ENCODE measurements at places on chromosomes 4 and X.

DNA sequence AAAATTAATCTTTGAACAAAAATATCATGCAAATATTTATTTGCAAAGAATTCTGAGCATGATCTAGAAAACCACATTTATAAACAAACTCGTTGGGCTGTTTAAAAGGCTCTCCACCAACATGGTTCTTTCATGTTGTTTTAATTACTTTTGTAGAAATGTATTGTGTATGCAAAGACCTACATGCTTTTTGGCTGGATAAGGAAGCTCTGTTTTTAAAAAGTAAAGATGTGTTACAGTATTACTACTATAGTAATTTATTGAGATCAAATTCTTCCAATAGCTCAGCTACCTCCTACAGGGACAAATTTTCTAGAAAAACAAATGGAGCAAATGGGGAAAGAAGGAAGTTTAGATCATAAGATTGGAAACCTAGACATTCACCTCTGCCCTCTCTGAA lies 177.5 kb upstream of the TTC29 start:
- DNase-seq, result no peak

DNA sequence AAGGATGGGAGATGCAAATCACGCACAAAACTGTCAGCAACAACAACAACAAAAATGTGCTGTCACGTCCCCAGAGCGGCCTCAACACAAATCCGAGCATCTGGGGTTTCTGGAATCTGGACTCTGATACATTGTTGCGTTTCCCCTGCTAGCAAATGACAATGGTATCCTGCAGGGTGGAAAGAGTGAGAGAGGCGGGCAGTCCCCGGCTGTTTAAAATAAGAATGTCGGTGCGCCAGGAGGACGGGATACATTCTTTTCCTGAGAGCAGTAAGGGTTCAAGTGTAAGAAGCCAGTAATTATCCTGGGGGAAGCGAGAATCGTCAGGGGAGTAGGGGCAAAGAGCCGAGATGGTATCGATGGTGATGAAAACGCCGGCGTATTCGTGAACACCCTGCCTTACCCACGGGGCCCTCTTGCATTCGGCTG lies 310.2 kb downstream of the ASMT start:
- no peak for DNase-seq

GRCh38 chr4:3107271-3107670 lies 32.8 kb downstream of the HTT start:
- DNase-seq, result no peak

GRCh38 chrX:150761819-150762216 lies 68.6 kb downstream of the MTMR1 start:
- DNase-seq, result no peak

DNA sequence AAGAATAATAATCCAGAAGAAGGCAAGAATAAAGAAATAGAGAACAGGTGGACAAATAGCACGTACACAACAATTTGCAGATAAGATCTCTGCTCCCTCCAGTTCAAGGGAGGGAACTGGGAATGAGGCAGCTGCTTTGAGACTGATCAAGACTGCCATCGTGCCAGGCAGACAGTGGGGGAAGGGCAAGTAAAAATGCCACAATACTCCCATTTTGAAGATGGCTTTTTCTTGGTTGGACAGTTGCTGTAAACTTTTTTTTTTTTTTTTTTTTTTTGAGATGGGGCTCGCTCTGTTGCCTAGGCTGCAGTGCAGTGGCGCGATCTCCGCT lies 17.2 kb downstream of the USP11 start:
- DNase-seq, result no peak

DNA sequence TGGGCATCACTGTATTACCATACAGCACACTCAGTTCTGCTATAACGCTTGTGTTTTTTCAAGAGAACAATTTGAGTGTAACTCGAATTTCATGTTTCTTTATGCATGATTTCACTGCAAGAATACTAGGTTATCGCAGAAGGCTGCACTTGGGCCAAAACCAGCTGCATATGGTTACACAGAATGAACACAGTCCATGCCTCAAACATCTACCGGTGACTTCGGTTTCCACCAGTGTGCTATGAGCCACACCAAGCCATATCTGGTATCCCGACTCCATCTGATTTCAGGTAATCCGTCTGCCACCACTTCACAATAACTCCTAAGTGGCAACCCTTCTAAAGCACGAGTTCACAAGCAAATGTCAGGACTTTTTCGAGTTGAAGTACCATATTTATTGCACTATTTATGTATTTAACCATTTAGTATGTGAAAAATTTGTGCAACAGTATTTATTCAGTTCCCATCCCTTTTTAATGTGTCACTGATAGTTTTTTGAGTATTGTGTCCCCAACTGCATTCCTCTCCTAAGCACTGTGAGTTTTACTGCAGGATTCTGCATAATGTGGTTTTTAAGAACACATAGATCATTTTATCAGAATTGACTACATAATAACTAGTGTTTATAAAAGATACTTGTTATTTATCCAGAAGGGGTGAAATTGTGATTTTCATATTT lies 111.8 kb downstream of the APBB2 start:
- no peak for DNase-seq

DNA sequence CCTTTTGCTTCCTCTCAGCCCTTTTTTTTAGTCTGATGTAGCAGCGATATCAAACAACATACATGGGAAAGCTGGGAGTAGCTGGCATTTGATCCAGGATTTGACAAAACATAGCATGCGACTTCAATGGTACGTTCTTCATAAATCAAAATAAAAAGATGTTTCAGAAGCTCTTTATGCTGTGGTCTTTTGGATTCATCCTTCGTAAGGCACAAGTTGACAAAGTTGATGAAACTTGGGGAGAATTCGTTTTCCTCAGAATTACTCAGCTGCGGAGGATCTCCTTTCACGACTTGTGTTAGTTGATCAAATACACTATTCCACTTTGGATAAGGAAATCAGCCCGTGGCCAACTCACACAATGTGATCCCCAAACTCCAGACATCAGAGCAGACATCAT lies 38.1 kb upstream of the CHIC1 start:
- no peak for DNase-seq

DNA sequence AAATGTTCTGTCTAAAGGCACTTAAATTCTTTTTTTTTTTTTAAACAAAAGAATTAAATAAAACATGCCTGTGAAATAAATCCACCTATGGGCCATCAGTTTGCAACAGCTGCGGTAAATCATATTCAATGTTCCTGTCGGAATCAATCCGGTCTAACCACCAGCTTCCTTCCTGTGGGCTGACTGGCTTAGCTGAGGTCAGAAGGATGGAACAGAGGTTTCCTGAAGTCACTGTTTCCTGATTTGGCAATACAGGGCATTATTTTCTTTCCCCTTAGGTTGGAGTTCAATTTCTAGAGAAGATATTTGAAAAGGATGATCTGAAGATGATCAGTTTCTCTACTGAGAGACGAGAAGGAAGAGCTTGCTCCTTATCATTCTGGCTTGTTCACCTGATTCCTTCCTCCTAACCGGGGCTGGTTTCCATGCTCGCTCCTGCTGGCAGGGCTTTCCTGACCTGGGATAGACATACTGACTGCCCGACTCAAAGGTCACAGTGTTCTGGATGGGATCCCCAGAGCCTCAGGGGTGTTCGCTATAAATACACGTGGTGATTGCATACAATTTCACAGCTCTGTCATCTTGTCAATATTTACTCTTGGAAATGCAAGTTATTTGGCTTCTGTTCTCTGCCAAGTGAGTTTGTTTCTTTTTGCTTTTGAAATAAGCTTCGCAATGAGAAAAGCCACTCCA lies 21.7 kb downstream of the PDLIM3 start:
- DNase-seq, result no peak

- DNase-seq, result no peak
These were observed 51.7 kb downstream of the SHROOM3 start for GRCh38 chr4:76486588-76487276.

- no peak for DNase-seq
These were observed 24.4 kb upstream of the PLA2G12A start for GRCh38 chr4:109754093-109754857.

DNA sequence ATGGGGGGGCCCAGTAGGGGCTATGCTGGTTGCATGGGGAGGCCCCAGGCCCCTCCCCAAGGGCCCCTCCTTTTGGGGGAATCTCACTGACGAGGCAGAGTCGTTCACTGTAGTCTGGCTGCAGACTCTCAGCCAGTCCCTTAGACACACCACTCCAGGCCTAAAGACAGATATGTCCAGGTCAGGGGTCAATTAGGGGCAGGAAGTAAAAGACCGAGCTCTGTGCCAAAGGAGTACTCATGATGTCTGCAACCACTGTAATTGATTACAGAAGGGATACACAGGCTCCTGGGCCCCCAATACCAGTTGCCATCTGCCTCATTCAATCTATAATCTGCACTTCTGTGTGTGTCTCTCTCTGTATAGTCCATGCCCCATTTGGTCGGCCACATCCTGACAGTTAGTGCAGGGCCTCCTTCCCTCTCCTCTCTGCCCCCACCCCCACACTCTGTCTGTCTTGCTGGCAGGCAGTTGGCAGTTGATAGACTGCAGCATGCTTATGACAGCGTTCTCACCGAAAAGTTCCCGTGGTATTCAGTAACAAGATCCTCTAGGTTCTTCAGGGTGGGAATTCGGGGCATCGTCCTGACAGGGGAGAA lies 1.3 kb upstream of the CXorf65 start:
- no peak for DNase-seq

DNA sequence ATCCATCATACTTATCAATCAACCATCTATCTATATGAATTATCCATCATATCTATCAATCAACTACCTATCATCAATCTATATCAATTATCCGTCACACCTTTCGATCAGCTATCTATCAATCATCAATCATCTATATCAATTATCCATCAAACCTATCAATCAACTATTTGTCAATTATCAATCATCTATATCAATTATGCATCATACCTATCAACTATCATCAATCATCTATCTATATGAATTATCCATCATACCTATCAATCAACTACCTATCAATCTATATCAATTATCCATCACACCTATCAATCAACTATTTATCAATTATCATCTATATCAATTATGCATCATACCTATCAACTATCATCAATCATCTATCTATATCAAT lies 70.6 kb upstream of the PPP2R3B start:
- DNase-seq, result no peak

DNA sequence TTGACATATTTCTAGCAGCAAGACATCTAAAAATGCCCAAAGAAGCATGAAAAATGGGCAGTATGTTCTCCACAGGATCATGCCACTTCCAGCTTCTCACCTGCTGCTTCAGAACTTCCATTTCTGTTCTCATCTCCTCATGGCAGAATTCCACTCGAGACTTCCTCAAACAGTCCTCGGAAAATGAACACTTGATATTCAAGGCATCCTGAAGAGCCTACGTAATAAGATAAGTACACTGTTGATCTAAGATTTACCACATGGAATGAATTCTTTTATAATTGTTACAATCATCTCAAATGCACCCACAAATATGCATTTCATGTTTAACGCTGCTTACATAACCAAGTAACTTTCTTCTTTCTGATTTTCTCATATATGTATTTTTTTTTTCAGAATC lies 14.1 kb downstream of the TNIP3 start:
- peak; percentile 17 for DNase-seq

- no peak for DNase-seq
These were observed 383.0 kb upstream of the INTU start for GRCh38 chr4:127249767-127250108.

DNA sequence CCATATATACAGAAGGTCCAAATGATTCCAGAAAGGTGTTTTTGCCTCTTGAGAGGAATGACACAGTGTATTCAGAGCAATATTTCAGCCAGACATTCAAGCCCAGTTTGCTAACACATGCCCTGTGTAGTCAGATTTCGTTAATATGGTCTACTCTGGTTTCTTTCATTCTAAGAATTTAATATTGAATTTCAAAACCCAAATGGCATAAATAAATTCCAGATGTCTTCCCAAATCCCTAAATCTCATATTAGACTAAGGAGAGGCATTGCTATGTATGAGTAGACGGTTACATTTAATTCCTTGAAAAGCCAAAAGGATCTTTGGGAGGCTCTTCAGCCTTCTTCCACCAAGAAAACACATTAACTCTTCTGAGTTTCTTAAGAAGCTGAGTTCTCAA lies 66.3 kb upstream of the C1QTNF7 start:
- no peak for DNase-seq

DNA sequence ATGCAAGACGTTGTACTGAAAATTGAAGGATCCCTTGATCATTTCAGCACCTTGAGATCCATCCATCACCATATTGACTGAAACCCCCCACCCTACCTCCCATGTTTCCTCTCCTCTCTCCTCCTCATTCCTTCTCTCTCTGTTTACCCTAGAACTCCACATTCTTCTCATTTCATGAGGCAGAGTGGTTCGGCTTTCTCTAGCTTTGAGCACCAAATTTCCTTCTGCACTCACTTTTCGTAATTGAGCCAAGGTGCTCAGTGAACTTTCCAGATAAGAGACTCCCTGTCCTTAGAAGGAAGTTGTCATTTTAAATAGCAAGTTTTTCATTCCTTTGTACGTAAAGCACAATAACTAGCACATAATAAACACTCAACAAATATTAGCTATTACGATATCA lies 108.3 kb upstream of the SLC34A2 start:
- no peak for DNase-seq

DNA sequence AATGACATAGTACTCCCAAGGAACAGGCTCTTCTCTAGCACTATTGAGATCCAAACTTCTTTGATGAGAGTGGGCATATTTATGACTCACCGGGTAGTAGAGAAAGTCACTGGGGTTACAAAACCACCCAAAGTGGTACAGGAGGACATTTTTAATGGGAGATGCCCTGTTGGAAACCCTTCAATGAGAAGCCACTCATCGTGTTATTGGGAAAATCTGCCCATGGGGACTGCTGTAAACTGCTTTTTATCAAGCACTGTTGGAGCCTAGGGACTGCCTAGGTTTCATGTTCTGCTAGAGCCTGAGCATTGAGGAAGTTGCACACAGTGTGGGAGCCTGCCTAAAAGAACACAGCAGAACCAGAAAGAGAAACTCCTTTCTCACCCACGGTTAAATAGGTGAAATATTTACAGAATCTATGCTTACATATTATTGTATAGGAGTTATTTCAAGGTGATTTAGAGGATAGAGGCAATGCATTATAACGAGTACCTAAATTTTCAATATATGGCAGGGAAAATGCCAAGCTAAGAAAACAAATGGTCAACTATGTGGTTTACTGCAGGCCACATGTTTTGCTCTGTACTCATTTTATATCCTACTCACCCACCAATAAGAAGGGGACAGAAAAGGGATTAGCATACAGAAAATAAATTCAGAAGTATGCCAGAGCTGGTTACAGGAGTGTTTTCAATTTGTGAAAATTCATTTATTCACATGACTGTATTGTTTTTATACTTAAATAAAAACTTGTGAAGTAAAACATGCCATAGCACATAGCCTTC lies 559.1 kb downstream of the FSTL5 start:
- no peak for DNase-seq

- no peak for DNase-seq
These were observed 50.4 kb downstream of the SPARCL1 start for GRCh38 chr4:87478732-87479250.

- no peak for DNase-seq
These were observed 20.3 kb upstream of the PAPSS1 start for GRCh38 chr4:107740381-107740780.

DNA sequence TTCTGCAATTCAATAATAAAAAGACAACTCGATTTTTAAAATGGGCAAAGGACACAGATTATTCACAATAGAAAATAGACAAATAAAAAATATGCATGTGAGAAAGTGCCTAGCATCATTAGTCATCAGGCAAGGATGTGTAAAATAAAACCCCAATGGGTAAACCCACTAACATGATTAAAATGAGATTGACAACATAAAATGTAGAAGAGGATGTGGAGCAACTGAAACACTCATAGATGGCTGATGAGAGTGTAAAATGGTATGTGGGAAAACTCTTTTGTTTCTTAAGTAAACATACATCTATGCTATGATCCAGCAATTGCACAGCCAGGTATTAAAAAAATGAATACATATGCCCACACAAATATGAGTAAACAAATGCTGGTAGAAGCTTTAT lies 177.6 kb downstream of the IQCM start:
- DNase-seq, result no peak
